Stimulated activated CD8-positive, alpha-beta memory T cell treated with anti-CD3 and anti-CD28 coated beads, Interleukin-7, amount 100 ng/mL, for 48 hours (primary cell): ENCODE measurements at places on chromosomes 7 and 10.

- DNase-seq: no peak
Measured at GRCh38 chr10:61061923-61062504, 118.0 kb upstream of the RHOBTB1 start.

DNA sequence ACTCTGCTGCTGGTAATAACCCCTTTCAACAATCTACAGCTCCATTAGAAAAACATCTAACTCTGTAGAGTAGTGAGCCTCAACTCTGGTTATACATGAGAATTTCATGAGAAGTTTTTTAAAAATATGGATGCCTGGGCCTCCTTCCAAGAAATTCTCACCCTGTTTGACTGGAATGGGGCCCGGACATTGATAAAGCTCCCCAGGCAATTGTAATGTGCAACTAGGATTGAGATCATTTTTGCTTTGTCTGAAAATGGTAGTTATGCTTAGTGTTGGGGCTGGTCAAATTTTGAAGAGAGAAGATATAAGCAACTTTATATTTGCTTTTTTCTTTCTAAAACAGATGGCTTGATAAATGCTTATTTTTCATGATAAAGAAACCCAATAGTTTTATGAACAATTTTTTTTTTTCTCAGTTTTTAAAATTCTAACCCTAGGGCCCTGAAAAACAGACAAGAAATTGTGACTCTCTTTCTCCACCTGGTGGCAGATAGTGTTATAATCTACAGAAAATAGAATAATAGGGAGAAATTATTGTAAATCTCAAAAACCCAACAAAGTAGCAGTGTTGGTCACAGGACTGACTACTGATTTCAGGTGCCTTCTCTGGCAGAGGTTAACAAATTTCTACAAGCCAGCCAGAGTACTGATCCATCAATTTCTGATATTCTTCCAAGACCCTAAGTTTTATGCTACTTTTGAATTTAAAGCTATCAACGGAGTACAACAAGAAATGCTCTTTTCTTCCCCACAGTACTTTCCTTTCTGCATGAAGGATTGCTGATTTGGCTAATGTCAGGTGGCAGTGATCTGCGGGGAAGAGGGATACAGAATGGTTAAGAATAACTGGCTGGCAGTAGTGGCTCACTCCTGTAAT, 174.8 kb downstream of the DKK1 start:
- no peak for DNase-seq

DNA sequence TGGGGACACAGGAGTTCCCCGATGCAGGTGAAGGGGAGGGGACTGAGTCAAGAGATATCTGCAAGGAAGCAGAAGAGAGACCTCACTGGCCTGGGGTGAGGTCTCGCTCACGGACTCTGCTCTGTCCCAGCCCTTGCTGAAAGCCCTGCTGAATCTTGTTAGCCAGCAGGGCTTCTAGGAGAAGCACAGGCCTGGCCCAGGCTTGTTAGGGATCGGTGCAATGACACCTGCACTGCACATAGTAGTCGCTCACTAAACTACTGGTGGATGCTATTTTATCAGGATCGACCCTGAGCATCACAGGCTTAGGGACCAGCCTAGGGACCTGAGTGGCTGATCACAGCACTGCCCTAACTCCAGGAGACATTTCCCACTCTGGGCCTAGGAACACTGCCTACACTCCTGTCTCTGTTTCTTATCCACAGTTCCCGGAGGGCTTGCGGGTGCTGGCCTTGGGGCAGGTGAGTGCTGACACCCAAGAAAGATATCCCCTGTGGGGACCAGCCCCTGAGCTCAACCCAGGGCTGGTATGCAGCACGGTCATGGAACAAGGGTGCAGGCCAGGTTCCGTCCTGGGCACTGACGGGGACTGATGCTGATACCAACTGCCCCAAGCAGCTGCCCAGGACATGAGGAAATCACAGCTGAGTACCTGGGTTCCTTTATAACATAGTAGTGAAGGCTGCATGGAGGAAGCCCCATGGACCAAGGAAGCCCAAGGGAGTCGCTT, 13.0 kb downstream of the ELN start:
- DNase-seq: no peak

- no peak for DNase-seq
Measured at GRCh38 chr10:50605269-50605950, 18.3 kb downstream of the SGMS1 start.

- no peak for DNase-seq
Measured at GRCh38 chr10:21340331-21340730, 185.2 kb downstream of the SKIDA1 start.

GRCh38 chr10:95395947-95396449, 105.2 kb upstream of the PDLIM1 start:
- DNase-seq: no peak

GRCh38 chr10:92972886-92973285, 87.7 kb upstream of the CYP26C1 start:
- no peak for DNase-seq

DNA sequence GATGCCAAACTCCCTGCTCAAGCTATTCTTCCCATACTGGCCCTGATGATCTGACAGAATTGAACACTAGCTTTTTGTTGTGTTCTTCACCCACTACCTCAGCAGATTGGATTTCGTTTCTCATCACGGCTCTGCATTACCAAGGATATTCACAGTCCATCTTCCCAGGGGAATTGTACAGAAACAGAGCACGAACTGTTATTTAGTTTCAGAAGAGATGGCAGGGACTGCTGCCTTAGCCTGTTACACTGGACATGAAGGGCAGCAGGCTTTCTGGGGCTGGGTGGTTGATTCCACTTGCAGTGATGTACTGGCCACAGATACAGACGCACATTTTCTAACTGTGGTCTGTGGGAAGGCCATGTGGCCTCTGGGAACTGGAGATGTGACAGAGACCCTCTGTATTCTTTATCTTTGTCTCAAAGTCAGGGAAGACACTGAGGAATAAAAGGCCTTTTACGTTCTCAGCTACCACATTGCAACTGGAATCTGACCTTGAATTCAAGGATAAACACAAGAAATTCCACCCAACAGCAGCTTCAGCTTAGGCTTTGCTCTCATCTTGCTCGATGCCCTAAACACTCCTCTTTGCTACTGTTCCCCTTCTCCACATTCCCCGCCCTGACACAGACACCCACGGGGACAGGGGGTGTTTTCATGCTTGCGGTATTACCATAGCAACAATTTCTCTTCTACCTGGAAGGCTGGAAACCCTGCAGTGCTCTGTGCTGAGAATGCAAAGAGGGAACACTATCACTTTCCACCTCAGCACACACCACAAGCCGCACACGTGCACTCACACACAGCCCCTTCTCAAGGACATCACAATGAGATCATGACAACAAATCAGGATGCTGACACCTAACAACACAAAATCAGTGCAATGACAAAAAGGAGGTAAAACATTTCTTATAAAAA, 81.7 kb downstream of the RNF216 start:
- DNase-seq: peak; percentile 47

DNA sequence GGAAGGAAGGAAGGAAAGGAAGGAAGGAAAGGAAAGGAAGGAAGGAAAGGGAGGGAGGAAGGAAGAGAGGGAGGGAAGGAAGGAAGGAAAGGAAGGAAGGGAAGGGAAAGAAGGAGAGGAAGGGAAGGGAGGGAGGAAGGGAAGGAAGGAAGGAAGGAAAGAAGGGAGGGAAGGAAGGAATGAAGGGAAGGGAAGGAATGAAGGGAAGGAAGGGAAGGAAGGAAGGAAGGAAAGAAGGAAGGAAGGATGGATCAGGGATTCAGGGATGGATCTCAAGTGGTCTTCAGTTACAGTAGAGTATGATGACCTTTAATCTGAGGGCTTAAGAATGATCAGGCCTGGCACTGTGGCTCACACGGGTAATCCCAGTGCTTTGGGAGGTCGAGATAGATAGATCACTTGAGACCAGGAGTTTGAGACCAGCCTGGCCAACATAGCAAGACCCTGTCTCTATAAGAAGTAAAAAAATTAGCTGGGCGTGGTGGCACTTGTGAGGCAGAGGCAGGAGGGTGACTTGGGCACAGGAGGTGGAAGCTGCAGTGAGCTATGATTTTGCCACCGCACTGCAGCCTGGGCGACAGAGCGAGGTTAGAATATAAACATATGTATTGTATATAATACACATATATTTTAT, 760 bp upstream of the FOXK1 start:
- no peak for DNase-seq

GRCh38 chr7:129664029-129665012, 52.8 kb downstream of the NRF1 start:
- DNase-seq: no peak

- no peak for DNase-seq
Measured at GRCh38 chr7:1122832-1123501, 35.1 kb downstream of the GPER1 start.

- no peak for DNase-seq
Measured at GRCh38 chr10:93671042-93671441, 31.4 kb downstream of the FRA10AC1 start.

DNA sequence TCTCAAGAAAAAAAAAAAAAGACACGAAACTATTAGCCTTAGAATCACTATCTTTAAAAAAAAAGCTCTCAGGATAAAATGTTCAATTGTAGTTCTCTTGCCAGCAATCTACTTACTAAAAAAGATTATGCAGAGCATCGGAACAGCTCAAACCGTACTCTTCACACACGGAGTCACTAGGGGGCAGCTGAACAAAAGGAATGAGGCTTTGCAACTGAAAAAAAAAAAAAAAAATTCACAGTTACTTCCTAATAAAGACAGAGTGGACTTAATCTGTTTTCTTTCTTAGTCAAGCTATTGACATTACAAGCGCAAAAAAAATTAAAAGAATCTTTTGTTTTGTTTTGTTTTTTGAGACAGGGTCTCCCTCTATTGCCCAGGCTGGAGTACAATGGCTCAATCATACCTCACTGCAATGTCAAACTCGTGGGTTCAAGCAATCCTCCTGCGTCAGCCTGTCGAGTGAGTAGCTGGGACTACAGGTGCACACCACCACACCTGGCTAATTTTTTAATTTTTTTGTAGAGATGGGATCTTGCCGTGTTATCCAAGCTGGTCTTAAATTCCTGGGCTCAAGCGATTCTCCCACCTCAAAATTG, 11.5 kb downstream of the PMS2 start:
- DNase-seq: no peak

- peak; percentile 20 for DNase-seq
Measured at GRCh38 chr7:108454674-108455550, 1.3 kb downstream of the NRCAM start.

DNA sequence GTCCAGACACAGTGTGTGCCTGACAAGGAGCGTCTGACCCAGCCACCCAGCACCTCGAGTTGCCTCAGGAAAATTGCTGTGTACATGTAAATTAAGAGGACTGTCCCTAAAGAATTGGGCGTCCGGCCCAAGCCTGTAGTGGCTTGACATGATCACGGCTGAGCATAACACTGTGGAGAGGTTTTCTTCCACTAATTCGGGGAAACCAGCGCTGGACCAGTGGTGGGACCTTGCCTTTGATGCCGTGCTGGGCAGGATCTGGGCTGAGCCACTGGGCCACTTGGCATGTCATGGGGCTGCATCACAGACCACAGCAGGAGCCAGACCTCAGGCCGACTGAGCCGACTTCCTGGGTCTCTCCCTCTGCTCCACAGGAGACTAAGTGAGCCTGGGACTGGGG, 282.5 kb downstream of the GLRX3 start:
- no peak for DNase-seq

- no peak for DNase-seq
Measured at GRCh38 chr10:92846854-92847201, 1.5 kb upstream of the EXOC6 start.

DNA sequence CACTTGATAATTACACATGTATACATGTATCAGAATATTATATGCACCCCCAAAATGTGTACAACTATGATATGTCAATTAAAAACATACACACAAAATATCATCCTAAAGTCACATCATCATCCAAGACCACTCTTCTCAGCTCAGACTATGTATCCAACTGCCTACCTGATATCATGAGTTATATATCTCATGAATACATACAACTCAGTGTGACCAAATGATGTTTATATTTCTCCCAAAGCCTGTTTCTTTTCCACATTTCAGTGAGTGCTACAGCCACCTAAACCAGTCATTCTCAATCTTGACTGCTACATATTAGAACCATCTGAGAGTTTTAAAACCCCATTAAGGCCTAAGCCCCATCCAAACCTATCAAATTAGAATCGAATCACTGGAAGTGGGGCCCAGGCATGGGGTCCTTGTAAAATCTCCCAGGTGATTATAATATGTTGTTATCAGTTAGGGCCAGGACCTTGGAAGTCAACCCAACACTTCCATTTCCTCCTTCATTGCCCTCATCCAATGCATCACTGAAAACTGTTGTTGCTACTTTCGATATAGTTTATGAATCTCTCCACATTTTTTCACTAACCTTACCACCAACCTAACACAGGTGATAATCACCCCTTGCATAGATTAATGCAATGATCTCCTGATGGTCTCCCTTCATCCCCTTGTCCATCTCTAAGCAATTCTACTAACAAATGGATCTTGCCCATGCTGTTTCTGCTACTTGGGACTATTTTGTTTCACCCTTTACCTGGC, 53.8 kb upstream of the ITGB8 start:
- DNase-seq: no peak

GRCh38 chr10:91418416-91418815, 8.3 kb downstream of the HECTD2 start:
- no peak for DNase-seq

GRCh38 chr10:132970641-132971438, 28.5 kb upstream of the CFAP46 start:
- no peak for DNase-seq

DNA sequence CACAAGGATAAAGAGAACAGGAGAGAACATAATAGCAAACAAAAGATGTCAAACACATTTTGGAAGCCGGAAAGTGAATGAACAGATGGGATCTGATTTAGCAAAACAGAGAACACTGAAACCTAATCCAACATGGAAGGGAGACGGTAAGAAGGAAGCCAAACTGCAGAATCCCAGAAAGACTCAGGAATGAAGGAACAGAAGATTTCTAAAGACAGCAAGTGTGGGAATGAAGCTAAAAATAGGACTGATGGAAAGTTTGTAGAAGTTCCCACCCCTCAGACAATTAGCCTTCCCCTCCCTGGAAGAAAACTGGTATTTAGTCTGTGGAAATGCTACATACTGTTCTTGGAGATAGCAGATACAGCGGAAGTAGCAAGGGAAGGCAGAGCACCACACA, 40.8 kb downstream of the SLC16A12 start:
- DNase-seq: no peak

DNA sequence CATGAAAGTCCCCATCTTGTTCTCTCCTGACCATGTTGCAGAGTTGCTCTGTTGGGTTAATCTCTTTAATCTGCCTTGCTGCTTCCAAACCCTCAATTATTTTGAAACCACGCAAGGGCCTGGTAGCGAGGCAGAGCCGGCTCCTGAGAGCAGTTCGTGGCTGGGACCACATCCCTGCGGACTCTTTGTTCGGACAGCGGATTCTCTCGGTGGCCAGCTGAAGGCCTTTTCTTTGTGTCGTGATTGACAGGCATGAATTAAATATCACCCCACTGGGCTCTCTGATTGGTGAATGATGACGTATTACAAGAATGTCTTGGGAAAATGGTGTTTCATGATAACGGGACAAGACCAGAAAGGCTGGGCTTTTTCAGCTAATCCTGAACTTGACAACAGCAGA, 66.9 kb upstream of the ARHGAP21 start:
- DNase-seq: no peak

- DNase-seq: no peak
Measured at GRCh38 chr7:67663644-67664043, 667.0 kb downstream of the TYW1 start.

- DNase-seq: no peak
Measured at GRCh38 chr7:100561491-100562194, 12.1 kb downstream of the SAP25 start.
